ENCODE measurements at places on chromosomes 6 and 20.

- no peak for DNase-seq
Observed at GRCh38 chr20:63062188-63063140, 55.7 kb upstream of the BHLHE23 start.

DNA sequence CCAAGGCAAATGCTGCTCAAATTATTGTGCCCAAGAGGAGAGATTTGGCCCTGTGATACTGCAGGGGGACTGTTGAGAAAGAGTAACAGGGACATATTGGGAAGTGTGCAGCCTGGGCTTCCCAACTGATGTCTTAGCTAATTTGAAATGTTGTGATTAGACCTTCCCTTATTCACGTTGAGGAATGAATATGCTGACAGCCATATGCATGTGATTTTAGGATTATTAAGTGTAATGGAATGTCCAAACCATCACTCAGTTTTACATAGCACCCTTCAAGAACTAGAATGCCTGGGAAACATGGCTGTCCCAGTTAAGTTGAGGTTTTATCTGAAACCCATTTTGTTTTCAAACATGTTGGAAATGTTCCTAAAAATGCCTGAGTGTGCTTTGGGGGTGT lies 81.4 kb downstream of the CARMIL1 start:
- DNase-seq: no peak

DNA sequence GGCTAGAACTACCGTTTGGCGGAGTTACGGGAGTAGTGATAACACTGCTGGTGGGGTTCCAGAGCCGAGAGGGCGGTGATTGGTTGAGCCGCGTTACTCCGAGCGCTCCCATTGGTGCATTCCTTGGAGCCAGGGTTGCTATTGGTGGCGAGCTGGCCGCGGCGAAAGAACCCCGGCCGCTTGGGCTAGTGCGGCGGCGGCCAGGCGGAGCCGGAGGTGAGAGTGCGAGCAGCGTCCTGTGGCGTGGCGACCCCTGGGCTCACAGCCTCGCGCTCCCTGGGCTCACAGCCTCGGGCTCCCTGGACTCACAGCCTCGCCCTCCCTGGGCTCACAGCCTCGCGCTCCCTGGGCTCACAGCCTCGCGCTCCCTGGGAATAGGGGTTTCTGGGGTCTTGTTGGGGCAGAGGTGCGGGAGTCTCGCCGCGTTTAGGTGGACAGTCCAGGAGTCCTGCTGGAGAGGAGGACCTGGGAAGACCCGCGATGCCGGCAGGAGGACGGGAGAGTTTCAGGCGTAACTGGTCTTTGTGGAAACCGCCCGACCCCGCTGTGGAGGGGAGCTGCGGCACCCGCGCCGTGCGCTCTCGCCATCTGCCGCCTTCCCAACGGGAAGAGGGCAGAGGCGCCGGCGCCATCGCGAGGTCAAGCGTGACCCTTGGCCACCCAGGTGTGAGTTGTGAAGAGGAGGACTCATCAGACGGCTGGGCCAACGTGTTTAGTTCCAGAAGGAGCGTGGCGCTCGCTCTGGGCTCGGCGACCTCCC lies 12.2 kb downstream of the PRDM13 start:
- DNase-seq: no peak

GRCh38 chr6:41072836-41073202 lies at the start of gene NFYA:
Gene NFYA (plus strand): TSS chr6:41072974. CDS start chr6:41079090, 6,116 bp downstream.
- DNase-seq: no peak

DNA sequence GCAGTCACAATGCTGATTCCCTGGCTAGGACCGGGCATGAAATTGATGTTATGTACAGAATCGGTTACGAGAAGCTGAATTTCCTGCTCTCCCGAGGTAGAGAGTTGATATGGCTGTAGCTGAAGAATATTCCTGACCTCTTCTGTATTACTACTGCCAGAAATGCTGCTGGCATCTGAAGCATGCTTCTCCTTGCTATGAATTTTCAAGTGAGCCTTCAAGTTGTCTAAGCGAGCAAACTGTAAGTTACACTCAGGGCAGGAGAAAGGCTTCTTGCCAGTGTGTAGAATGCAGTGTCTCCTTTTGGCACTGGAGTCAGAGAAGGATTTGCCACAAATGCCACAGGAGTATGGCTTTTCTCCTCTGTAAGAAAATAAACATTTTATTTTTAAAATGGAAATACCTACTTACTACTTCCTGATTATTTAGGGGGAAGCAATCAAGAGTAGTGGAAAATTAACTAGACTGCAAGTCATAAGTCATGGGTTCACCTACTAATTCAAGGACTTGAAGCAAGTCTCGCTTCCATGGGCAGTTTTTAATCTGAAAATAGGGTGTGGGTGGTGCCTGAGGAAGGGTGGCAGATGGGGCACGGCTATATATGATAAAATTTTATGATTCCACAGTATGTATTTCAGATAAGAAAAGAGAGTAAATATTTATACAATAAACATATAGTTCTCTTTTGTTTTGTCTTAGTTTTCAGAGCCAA lies 10.8 kb upstream of the MICAL1 start:
- no peak for DNase-seq

DNA sequence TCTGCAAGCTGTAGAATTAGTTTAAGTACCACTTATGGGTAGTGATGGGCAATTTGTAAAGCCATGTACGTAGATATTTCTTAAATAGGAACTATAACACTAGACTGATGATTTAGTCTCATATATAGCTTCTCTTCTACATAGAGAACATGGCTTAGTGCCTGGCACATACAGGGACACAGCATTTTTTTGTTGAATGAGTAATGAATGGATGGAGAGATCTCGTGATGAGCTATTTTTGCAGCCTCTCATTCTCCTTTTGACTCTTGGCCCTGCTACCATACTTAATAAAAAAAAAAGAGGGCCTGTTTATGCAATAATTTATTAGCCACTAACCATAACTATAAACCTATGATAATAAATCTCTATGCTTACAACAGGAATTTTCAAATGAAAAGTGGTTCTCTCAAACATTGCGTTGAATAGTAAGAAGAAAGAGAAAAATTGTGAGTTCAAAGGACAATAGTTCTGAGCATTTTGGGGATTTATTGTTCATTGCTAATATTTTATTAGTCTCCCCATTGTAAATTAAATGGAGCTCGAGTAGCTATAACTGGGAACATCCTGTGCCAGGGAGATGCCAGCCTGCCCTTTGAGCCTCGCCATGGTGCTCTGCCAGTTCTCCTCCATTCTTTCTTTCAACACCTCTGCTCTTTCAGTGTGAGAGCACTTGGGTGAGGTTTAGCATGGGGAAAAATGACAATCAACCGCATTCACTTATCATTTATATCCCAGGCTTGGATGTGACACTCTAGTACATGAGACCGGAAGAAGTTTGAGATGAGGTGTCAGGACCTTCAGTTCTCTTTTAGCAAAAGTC lies 14.7 kb upstream of the RCAN2 start:
- no peak for DNase-seq

Measured in suppressor macrophage treated with lipopolysaccharide for 1 hour (primary cell).